Smooth muscle cell of trachea (primary cell): ENCODE measurements at places on chromosomes 11 and 22. TPM values are rescaled to one million over a fixed set of nuclear protein-coding genes. Genes with fewer than 3 reads are reported as not detected.

Gene SLC6A5
- total RNA-seq: under 0.01 TPM in 1 of 2 replicates, not detected in the other

Gene GLYAT
- total RNA-seq: not detected in 2 replicates

Gene APOBEC3F
- 5.7 and 6.6 TPM in 2 replicates for total RNA-seq

Gene EXPH5
- 2.3 and 4.7 TPM in 2 replicates for total RNA-seq

Gene MMP8
- total RNA-seq: under 0.01 and 0.33 TPM in 2 replicates

Gene HEPN1
- total RNA-seq: not detected in 2 replicates

Gene SHISAL1
- total RNA-seq: 1.2 and 9.6 TPM in 2 replicates

Gene CLDN5
- 0.17 and 2.2 TPM in 2 replicates for total RNA-seq

Gene FOLR2
- total RNA-seq: not detected in 2 replicates

Gene TMPRSS13
- total RNA-seq: not detected in 2 replicates

Gene GAL3ST1
- total RNA-seq: 0.15 and 0.17 TPM in 2 replicates

Gene RFPL2
- total RNA-seq: not detected in 2 replicates

Gene BIK
- total RNA-seq: not detected in 2 replicates

Gene SULT4A1
- total RNA-seq: 0.44 and 0.83 TPM in 2 replicates

Gene ROBO4
- 1.3 and 2.0 TPM in 2 replicates for total RNA-seq

Gene LMNTD2
- total RNA-seq: 0.29 and 0.33 TPM in 2 replicates

Gene RAB1B
- 103 and 130 TPM in 2 replicates for total RNA-seq

Gene C22orf31
- total RNA-seq: 0.15 TPM in 1 of 2 replicates, not detected in the other

Gene TUG1
- total RNA-seq: 46.0 and 53.4 TPM in 2 replicates

Gene APOA4
- total RNA-seq: not detected in 2 replicates

Gene TUB
- total RNA-seq: 4.5 and 22.2 TPM in 2 replicates

Gene SNAP29
- 8.9 and 14.6 TPM in 2 replicates for total RNA-seq

Gene NAALADL1
- total RNA-seq: 38.2 and 46.3 TPM in 2 replicates

Gene OSM
- not detected in 2 replicates for total RNA-seq

Gene KDELR3
- total RNA-seq: 135 and 173 TPM in 2 replicates

Gene ZP1
- total RNA-seq: 0.17 TPM in 1 of 2 replicates, not detected in the other

Gene UBQLNL
- 0.15 and 0.17 TPM in 2 replicates for total RNA-seq

Gene SAMM50
- total RNA-seq: 58.1 and 67.6 TPM in 2 replicates

Gene NELL1
- not detected in 2 replicates for total RNA-seq

Gene KREMEN1
- total RNA-seq: 8.3 and 13.9 TPM in 2 replicates

Gene OR10A2
- not detected in 2 replicates for total RNA-seq
